ENCODE measurements at places on chromosomes 5 and 9.
A peak's percentile ranks its signal among the peaks of the same experiment; 100 is the strongest.

DNA sequence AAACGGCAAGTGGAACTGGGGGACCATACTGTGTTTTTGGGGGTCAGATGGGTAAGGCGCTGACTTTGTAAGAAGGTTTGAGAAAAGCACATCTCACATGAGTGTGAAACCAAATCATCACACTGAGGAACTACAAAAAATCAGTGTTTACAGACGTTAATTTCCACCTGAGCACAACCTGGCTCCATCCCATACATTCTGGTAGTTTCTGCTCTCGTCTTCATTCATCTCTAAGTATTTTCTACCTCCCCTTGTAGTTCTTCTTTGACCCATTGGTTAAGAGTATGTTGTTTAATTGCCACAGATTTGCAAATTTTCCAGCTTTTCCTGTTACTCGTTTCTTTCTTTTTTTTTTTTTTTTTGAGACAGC lies 8.9 kb upstream of the DPP7 start:
- no peak for DNase-seq

DNA sequence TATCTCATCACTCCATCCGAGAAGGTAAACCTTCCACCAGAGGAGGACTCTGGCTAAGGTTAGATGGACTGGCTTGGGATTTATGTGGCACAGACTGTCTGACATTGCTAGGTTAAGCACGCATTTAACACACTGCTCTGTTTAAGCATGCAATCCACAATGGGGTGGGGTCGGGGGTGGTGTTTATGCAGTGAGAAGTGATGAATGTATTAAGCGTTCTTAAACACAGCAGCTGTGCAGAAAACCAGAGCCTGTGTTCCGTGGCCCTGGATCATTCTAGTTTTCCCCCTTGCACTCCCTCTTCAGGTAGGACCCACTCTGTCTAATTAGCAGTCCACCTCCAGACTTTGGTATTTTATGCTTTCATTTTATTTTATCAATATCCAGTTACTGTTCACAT lies 46.4 kb downstream of the STXBP1 start:
- no peak for DNase-seq

DNA sequence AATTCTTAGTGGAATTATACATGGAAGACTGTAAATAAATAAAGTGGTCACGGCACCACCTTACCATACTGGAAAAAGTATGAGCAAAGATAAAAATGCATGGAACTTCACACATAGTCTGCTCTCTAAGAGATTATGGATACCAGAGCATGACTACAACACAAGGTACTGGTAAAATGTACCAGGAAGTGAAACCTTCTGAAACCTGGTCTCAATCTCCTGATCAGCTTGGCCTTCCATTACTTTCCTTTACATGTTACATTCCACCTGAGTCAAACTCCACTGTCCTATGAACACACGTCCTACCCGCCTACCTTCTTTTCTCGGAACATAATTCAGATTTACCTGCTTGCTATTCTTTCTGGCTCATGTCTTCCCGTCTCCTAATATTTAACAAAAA lies 15.9 kb downstream of the PTAR1 start:
- no peak for DNase-seq

DNA sequence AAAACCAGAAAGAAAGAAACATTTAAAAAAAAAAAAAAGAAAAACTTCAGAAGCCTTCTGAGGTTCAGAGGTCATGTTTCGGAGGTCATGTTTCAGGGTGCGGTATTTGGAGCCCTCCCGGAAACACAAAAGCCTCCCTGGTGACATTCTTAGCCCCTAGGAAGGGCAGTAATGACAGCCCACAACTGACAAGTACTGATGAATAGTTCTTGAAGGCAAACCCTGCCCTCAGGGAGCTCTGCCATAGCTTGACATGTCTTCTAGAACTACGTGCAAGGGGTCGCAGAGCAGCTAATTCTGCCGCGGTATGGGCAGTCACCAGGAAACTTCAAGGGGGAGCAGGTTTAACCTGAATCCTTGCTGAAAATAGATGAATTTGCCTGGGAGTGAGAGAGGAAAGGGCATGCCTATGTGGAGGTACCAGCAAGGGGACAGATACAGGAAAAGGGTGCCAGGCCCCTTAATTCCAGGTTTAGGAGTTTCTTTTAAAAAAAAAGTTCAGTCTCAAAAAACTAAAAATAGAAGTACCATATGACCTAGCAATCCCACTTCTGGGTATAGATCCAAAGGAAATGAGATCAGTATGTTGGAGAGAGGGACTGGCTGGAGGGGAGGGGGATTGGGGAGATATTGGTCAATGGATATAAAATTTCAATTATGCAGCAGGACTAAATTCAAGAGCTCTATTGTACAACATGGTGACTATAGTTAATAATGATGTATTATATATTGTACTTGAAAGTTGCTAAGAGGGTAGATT lies 98.4 kb downstream of the C9orf152 start:
- no peak for DNase-seq

DNA sequence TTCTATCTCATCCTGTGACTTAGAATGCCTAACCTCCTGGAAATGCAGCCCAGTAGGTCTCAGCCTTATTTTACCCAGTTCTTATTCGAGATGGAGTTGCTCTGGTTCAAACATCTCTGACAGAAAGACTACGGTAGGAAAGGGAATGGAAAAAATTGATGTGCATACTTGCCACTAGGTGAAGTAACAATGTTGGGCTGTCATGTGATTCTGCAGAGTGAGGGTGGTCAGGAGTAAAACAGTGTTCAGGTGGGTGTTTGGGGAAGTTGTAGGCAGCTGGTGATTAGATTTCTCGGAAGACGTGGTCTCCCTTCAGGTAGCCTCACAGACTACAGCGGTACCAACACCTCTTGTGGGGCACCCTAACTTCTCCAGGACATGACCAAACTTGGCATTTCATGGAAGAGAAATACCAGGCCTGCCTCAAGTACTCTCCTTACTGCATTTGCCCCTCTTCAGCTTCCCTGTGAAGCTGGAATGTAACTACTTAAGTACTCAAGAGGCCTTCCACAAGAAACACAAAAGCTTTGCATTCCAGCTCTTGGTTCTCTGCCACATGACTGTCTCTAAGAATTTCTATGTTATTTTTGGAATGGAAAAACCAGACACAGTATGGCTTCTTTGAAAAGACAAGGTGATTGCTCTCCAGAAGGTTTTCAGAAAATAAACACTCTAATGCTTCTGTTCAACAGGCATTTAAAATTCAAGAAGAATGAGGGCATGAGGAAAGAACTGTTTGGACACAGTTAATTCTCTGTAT lies 17.4 kb upstream of the ENTREP1 start:
- no peak for DNase-seq

DNA sequence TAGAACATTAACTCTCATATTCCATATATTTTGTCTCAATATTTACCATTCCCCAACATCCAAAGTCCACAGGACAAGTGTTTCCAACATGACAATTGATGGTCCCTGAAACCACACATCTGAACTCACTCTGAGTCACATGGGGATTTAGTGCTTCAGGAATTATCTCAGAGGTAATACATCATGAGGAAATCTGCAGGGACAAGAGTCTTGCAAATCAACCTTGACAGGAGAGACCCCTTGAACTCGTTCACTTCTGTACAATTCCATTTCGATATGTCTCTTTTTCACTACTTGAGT lies 119.7 kb upstream of the ABCA1 start:
- DNase-seq: no peak

DNA sequence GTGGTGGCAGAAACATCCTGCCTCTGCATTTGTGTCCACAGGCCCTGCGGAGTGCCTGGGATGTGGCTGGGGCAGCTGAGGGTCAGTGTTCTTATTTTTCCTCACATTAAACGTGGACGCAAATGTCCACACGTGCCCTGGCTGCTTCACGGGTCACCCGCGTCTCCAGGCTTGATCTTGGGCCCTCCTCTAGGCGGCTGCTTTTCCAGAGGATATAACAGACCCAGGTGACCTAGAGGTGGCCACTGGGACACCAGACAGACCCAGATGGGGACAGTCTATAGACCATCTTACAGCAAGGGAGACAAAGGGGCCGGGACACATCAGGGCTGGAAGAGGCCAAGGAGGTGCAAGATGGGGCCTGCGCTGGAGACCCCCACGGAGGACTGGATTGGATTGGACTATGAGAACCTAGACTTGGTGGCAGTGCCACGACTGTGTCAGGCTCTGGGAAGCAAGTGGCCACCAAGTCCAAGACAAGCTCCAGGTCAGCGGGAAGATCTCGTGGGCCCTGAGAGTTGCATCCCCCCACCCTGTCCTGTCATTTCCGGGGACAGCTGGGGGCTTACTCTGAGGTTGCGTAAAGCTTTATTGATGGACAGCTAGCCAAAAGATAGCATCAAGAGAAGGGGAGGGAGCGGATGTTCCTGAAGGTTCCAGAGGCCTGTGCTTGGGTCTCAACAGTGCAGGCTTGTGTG lies 6.9 kb downstream of the WNK2 start:
- no peak for DNase-seq

- no peak for DNase-seq
These were observed 136.3 kb downstream of the MED27 start for GRCh38 chr9:131943351-131943841.

DNA sequence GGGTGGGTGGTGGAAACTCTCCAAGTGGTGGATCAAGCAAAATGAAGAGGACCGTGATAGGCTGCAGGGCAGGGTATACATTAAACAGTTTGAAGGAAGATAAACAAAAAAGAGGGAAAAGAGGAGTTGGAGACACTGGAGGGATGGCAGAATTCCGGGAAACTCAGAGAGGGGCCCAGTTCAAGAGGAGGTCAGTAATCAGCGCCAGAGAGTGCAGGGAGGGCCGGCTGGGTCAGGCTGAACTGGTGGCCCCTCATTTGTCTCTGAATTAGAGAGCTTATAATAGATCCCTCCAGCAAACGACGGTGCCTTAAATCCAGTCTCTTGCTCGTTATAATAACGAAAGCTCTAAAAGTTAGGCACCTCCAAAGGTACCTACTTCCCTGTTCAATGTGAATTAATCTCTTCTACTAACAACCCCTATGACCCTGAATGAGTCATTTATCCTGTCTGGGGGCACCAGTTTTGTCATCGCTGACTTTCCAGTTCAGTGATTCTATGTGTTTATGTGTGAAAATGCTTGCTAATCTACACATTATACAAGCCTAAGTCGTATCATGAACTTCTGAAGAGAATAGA lies 2.4 kb upstream of the ZSWIM6 start:
- peak; percentile 31 for DNase-seq

DNA sequence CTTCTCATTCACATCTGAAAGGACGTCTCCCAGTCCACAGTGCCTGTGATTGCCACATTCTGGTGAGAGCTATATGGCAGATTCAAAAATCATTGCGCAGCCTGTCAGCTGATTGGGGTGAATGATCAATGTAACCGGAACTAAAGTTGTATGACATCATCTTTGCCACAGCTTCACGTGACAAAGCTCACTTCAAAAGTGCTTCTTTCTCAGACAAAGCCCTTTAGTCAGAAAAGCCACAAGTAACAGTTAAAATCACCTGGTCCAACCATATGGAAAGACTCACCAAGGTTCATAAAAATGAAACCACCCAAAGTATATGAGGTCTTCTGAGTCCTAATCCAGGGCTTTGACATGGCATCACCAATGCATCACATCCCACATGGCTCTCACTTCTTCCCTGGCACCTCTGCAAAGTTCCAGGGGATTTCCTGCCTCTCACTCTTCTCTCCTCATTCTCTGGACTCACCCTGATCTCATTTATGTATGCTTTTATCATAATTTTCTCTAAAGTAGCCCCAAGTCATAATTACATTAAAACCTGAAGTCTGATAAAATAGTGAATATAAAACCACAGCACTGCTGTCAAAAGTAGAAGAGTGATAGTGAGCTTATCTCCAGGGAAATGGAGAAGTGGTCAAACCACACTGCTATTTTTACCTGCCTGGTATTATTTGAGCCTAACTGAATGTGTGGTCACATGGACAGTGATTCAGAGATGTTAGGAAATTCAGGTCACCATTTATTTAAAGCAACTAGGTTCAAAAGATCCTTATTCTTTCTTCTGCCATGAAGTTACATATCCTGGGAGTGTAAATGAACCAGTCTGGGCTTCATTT lies 193.1 kb upstream of the PTGER4 start:
- DNase-seq: peak; percentile 66

GRCh38 chr9:129481810-129482511 lies 138.9 kb downstream of the C9orf50 start:
- DNase-seq: no peak

DNA sequence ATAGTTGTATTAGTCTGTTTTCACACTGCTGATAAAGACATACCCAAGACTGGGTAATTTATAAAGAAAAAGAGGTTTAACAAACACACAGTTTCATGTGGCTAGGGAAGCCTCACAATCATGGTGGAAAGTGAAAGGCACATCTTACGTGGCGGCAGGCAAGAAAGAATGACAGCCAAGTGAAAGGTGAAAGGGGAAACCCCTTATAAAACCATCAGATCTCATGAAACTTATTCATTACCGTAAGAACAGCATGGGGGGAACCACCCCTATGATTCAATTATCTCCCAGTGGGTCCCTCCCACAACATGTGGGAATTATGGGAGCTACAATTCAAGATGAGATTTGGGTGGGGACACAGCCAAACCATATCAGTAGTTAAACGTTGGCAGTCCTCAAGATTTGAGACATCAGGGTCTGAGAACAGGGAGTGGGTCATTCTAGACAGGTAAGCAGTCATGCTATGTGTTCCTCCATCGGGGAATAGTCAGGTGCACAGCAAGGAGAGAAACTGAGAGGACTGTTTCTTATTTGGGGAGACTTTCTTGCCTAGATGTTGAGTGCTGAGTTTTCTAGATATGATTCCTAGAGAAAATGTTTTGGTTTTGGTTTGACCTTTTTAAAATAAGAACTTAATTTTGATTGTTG lies 45.8 kb upstream of the ENTREP1 start:
- DNase-seq: peak; percentile 6

DNA sequence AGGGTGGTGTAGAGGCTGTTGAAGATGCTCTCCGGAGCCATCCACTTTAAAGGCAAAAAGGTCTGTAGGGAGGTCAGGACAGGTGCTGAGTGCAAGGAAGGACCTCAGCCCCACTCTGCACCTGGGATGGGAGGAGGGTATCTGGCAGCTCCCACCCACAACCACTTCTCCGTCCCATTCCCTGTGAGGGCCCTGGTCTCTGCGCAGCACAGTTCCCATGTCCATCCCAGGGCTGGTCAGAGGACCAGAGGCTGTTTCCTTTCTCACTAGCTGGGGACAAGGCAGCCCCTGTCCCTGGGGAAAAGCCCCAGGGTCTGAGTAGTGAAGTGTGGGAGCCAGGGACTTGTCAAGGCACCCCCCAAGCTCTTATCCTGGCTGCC lies 33.7 kb upstream of the CSF1R start:
- DNase-seq: no peak

- DNase-seq: no peak
These were observed 285.2 kb downstream of the EBF1 start for GRCh38 chr5:158814521-158814920.
